A549 treated with Mapracorat at 1 μM for 4 hours (cell line): ENCODE measurements at places on chromosomes 5 and 9. TPM values are rescaled to one million over a fixed set of nuclear protein-coding genes. Genes with fewer than 3 reads are reported as not detected.

The ADAMTS12 gene
- 6.2 to 7.9 TPM (median 7.3 TPM) in 5 replicates for total RNA-seq

The EGFLAM gene
- 0.12 to 0.26 TPM (median 0.22 TPM) in 4 of 5 replicates, not detected in the other for total RNA-seq

The GRXCR2 gene
- not detected in 5 replicates for total RNA-seq

The LRRC26 gene
- 0.59 to 2.0 TPM (median 1.8 TPM) in 5 replicates for total RNA-seq
